ENCODE measurements at places on chromosomes 1 and 21.

- no peak for DNase-seq
Observed at GRCh38 chr1:119815928-119816327, 4.7 kb upstream of the REG4 start.

DNA sequence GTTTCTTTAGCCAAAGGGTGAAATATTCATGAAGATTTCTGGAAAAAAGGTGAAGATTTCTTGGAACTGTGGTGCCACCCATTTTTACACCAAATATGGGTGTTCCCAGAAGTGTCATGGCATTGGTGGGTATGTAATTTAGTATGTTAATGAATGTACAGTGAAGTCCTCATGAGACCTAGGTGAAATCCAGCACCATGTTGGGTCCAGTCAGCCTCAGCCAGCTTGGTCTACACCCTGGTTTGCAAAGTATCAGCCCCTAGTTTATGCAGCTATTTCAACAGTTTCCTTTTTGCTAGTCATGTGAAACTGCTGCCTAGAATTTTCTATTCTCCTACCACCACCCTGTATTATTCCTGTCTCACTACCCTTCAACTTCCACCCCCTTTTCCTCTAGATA, 63.1 kb upstream of the CXADR start:
- DNase-seq = no peak

- DNase-seq = no peak
Observed at GRCh38 chr1:210726621-210727020, 397.9 kb downstream of the HHAT start.

DNA sequence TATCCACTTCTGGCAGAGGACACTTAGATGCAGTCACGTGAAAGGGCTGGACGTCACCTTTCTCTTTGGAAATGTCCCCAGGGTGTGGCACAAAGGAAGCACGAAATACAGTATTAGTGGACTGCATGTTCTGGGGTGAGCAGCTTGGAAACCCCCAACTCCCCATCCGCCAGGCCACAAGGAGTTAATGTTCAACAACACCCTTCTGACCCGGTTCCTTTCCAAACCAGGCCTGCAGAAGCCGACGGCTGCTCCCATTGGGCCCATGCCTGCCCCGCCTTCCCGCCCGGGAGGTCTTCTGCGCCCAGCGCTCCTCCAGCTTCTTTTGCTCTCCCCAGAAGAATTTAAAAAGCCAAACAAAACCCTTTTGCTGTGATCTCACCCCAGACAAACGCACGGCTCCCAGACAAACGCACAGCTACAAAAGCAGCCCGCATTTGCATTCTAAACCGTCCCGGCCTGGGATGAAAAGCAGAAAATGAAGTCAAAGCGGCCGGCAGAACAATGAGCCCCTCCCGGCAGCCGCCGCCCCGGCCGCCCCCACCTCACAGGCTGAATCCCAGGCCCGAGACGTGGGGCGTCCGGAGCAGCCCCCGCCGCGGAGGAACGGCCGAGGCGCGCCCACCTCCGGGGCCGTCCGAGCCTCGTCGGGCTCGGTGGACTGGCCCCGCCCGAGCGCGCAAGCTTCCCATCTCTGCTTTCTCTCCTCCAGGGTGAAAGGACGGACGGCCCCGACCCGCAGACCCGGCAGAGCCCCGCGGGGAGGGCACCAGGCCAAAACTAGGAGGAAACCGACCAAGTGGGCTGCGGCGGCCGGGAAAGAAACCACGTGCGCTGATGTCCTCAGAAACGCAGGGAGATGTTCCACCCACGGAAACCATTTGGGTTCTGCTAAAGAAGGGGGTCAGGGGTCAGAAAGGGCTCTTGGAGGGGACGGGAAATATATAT, 101.9 kb downstream of the PLPP3 start:
- DNase-seq = no peak

- DNase-seq = no peak
Observed at GRCh38 chr1:227356620-227357146, 38.4 kb upstream of the CDC42BPA start.

DNA sequence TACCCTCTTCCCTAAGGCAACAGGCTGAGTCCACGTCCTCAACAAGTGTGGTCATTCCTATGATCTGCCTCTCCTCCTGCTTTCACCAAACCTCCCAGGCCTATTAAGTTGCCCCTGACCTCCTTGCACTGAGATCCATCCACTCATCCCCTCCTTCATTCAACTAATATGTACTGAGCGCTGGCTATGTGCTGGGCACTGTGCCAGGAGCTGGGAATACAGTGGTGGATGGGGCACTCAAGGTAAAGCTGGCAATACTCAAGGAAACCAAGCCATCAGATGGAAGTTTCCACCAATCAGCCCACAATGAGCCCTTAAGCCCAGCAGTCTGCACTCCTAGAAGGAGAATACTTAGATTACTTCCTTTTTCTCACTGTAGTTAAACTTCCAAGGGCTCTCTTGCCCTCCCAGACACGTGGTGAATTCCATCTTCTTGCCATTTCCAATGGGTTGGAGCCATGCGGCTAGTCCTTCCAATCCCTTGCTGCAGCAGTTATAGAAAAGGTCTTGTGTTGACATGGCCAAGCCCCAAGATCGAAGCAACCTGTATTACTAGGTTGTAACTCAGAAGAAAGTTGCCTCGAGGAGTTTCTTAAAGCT, 279.9 kb upstream of the RUNX1 start:
- DNase-seq = no peak

DNA sequence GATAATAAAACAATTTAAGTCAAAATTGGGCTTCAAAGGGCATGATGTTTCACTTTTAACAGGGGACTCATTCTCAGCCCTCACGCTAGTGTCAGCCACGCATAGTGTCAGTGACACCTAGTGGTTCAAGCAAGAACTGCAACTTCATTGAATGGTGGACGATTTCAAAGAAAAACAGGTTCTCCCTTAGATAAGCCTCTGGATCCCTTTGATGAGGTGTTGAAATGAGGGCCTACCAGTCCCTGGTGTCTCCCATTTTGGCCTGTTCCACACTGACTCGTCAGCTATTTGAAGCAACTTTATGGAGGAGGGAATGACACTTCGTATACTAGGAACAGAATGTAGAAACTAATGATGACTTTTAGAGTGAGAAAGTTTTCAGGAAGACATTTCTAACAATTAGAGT, 56.2 kb downstream of the FCRL5 start:
- no peak for DNase-seq

DNA sequence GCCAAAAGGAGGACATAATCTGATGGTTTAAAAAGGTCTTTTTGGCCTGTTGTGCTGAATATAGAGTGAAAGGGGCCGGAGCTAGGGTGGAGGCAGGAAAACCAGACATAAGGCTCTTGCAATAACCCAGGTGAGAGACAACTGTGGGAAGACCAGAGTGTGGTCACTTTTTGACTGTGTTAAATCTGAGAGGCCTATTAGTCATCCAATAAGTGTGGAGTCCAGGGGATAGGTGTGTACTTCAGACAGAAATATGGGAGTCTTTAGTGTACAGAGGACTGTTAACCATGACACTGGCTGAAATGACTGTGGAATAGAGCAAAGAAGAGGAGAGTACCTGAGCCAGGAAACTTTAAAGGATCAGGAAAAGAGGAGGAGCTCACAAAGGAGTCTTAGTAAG, 89.3 kb downstream of the VAV3 start:
- no peak for DNase-seq

- DNase-seq = no peak
Observed at GRCh38 chr21:37623183-37623582, 256.6 kb downstream of the DYRK1A start.

DNA sequence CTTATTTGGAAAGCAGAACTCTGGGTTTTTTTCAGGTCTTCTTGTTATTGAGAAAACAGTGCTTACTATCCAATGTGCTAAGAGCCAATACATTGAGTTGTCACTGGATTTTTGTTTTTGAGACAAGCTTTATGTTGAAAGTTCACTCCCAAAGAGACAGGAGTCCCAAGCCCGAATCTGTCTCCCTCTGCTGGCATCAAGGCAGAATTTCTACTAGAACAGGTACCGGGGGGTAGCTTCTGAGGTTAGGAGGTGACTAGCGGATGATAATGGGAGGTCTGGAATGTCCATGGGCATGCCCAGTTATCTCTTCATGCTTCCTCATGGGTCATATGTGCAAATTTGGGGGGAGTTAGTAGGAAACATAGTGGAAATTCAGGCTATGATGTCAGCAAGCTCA, 25.1 kb downstream of the ZNF124 start:
- no peak for DNase-seq

DNA sequence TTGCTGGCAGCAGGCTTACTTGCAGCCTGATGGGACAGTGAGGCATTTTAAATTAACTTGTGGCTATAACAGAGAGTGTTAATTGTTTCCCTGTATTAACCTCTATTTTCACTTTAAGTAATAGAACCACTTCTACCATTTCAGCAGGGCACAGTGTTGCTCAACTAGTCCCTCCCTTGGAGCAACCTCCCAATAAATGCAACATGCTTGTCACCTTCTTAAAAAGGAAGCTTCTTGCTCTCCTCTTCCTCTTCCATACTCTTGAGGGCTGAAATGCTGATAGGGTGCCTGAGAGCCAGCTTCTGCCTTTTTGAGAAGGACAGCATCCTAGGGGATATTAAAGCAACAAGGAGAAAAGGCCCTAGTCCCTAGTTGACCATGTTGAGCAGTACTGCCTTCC, 52.1 kb downstream of the C4BPA start:
- DNase-seq = no peak

GRCh38 chr1:225822655-225823403, 12.9 kb downstream of the EPHX1 start:
- no peak for DNase-seq

- DNase-seq = no peak
Observed at GRCh38 chr1:39173119-39173994, 31.1 kb upstream of the MACF1 start.

DNA sequence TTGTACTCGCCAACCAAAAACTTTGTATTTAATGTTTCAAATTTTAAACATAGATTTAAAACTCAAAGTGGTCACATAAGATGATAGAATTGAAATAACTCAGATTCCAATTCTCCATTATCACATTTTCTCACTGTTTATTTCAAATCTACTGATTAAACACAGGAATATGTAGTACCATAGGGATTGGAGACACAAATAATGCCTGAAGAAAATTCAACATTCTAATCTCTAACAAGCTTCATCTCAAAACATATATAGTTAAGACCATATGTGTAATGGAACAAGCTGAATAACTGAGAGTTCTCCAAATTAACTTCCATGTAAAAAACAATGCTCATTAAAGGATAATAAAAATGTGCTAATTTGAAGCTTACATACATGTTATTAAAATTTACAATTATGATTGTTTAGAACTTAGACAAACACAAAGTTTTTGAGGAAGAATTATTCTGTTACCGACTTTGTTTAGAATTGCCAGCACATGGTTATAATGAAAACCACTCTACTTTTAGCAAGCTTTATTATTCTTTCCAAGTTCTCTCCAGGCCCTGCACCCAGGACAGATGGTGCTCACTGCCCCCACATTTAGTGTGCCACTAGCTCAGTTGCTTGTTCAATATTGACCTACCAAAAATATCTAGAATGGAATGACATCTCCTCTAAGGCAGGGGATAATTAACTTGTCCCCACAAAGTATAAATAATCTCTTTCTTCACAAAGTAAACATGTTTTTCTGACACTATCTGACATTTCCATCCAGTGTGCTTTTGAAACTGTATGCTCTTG, 467.2 kb downstream of the TTLL7 start:
- no peak for DNase-seq

DNA sequence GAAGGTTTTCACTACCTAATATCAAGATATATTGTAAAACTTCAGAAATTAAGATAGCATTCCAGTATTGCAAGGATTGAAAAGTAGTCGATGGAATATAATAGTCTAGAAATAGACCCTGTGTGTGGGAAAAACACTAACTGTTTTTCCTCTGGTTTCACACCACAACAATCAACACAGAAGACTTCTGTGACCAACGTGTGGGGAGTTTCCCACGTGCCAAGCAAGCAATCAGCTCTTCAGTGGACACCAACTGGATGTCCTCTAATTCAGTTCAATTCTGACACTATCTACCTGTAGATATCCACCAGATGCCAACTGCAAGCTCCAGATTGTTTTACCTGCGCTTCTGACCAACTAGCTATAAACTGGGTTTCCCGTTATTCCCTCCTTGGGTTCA, 12.1 kb downstream of the CD244 start:
- DNase-seq = no peak

DNA sequence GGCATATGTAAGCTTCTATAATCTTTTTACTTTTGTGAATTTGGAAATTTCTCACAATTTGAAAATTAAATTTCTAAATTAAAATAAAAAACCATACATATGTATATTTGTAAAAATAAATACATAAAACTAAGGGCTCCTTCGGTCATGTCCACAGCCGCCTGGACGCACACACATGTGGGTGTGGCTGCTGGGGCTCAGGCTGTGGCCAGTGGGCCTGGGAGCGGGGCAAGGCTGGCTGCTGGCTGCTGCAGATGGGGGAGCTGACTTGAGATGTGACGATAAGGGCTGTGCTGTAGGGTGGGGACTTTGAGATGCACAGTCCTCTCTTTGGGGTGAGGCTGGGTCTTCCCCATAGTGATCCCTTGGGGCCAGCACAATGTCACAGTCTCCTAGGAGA, 4.8 kb downstream of the RER1 start:
- DNase-seq = no peak

DNA sequence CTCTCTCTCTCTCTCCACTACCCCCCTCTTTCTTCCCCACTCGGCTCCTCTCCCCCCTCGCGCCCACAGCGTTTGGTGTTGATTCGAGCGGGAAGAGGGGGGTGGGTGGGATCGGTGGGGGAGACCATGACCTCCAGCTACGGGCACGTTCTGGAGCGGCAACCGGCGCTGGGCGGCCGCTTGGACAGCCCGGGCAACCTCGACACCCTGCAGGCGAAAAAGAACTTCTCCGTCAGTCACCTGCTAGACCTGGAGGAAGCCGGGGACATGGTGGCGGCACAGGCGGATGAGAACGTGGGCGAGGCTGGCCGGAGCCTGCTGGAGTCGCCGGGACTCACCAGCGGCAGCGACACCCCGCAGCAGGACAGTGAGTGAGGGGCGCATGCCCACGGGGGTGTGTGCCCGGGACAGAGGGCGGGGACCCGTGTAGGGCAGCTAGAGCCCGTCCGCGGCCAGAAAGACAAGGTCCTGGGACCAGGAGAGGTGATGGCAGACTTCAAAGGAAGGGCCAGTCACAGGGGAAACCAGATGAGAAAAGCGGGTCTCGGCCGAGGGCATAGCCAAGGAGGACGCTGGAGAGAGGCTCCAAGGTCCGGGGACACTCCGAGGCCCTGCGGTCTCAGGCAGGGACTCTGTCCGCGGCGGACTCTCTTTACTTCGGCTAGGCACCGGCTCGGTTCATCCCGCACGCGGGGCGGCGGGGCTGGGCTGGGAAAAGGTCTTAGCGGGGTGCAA, at the start of gene PRRX1:
Gene PRRX1, plus strand, starts transcription at position 39 of the 735 bp plus-strand sequence. Its CDS starts 88 bp downstream, at position 127.
- no peak for DNase-seq

GRCh38 chr1:8679395-8679800, 138.0 kb downstream of the RERE start:
- DNase-seq = no peak

- no peak for DNase-seq
Observed at GRCh38 chr21:41831453-41831831, 47.7 kb downstream of the PRDM15 start.

GRCh38 chr1:50196081-50196480, 87.4 kb downstream of the ELAVL4 start:
- no peak for DNase-seq

DNA sequence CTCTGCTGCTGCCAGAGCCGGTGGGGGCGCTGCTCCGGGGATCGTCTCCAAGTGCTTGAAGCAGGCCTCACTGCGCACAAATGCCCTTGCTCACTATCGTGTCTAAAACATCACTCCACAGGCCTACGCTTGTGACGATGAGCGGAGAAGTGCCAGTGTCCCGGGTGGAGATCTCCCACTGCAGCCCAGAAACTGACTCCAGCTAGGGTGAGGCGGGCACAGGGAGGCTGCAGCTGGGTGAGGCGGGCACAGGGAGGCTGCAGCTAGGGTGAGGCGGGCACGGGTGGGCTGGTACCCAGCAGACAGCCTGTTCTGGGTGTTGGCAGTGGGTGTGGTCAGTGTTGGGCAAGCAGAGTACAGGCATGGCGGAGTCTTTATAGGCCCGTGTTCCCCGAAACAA, 22.7 kb upstream of the PDXK start:
- no peak for DNase-seq
